CD4-positive, alpha-beta T cell treated with Interleukin-1 beta for 1 hour (primary cell): ENCODE measurements at places on chromosomes 2 and 18.

GRCh38 chr2:79131687-79132086 lies 11.4 kb downstream of the REG1A start:
- no peak for DNase-seq

- no peak for DNase-seq
Observed at GRCh38 chr2:152763651-152764050, 45.2 kb downstream of the ARL6IP6 start.

DNA sequence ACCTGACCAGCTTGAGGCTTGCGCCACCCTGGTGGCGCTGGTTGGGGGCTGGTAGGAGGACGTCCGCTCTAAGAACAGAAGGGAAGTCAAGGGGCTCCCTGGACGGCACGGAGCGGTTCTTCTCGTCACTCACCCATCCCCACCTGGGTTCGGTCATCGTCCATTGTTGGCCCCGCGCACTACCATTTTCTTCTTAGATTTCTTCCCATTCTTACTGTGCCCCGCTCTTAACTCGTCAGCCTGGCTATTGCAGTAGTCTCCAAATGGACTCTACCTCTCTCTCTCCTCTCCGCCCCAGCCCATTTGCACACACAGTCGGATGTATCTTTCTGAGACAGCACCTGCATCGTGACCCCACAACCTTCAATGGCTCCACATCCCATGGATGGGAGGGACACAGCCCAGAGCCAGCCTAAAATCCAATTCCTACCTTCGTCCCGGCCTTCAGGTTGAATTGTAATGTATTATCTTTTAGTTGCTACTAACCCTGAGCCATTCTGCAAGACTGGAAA lies 814 bp upstream of the RAB1A start:
- no peak for DNase-seq

GRCh38 chr2:5125017-5125730 lies 567.0 kb upstream of the SOX11 start:
- DNase-seq: no peak

- DNase-seq: no peak
Observed at GRCh38 chr18:35029103-35029502, 12.1 kb upstream of the MAPRE2 start.
